ENCODE measurements at places on chromosomes 7 and 10. TPM values are rescaled to one million over a fixed set of nuclear protein-coding genes. Genes with fewer than 3 reads are reported as not detected.
A peak's percentile ranks its signal among the peaks of the same experiment; 100 is the strongest.

DNA sequence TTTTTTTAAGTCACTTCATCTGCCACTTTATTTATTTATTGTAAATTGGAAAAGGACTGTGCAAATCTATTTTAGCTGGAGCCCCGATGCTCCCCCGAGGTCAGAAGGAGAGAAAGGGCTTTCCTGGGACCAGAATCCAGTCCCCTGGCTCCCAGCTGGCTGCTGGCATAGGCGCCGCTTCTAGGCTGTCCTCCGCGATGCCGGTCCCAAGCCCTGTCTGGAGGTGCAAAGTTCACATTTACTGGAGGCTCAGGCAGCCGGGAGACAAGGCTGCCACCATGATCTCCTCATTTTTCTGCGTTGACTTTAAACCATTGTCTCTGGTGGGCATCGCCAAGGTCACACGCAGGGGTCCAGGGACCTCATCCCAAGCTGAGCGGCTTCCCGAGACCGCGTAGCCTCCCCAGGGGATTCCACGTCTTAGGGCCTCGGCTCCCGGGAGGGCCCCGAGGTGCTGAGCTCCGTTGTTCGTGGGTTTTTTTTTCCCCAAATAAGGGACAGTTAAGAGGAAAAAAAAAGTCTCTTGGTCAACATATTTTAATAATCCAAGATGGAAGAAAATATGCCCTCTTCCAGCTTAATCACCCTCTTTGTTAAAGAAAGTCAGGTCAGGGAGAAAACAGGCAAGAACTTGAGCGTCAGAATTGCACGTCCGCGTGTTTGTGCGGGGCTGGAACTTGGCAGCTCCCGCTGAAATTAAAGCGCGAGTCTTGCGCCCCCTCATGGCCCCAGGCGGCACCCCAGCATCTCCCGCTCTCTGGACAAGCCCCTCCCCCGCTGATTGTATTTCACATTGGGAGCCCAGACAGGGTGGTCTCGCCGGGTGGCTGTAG, 11.9 kb downstream of the RGR start:
- peak; percentile 49 for DNase-seq

DNA sequence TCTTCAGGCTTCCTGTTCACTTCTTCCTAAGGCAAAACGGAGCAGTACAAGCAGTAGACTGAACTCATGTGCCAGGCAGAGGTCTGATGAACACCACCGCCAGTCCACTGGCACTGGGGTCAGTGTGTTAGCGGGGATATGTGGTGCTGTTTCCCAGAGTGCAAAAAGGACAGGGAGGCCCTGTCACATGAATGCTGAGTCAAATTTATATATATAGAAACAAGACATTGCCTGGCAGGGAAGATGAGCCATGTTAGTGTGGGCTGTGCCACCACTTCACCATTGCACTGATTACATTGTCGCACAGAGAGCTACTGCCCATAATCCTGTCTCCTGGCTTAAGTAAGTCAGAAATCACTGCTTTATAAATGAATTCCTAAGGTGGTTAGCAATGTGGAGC, 122.2 kb upstream of the AMPH start:
- no peak for DNase-seq

DNA sequence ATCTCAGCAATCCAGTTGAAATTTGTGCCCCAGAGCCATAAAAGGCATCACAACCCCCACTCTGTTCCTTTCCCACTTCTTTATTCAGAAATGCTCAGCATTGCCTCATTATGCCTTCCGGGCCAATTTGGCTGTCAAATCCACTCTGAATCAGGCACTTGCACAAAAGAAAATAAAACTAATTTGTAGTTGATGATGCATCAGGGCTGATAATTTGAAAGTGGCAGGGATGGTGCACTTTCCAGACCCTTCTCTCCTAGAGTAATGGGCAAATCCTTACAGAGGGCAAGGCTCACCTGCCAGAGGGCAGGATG, 147.9 kb upstream of the PDE1C start:
- no peak for DNase-seq

DNA sequence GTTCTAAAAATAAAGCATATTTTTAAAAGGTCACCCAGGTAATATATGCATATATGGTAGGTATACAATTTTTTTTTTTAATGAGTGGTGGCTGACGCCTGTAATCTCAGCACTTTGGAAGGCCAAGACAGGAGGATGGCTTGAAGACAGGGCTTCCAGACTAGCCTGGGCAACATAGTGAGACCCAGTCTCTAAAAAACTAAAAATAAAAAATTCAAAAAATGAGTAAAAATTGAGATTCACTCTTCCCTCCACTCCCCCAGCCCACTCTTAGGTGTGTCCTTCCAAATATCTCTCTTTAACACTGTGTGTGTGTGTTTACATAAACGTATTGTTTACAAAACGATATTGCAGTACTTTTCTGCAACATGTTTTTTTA, 929 bp upstream of the ANXA11 start:
- no peak for DNase-seq

DNA sequence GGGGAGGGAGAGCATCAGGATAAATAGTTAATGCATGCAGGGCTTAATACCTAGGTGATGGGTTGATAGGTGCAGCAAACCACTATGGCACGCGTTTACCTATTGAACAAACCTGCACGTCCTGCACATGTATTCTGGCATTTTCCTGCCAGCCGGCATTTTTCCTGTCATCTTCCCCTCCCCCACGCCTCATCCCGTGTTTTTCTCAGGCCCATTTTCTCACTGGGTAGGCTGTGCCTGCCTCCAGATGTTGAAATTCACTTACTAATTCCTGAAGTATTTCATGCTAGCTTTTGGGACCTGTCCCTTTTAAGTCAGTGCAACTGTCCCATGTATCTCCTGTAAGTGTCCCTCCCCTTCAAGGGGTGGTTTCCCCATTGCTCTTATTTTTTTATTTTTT, 220.3 kb upstream of the NPY start:
- DNase-seq, result no peak

DNA sequence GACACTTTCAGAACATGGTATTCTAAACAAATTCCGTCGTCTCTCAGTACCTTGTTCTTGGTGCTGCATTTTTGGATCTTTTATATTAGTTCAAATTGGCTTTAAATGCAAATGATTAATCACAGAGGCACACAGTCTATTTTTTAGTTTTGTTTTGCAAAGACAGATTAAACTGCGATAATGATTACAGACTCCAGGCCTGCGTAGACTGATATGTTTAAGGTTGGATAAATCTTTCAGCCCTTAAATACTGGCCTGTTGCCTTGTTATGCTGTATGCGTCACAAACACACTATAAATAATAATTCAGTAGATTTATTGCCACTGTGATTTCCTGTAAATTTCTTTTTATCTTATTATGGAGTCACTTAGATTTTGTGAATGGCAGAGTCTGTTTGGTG, 19.3 kb downstream of the CACNB2 start:
- DNase-seq, result no peak

GRCh38 chr10:4546500-4546899, 279.5 kb upstream of the AKR1E2 start:
- DNase-seq, result peak; percentile 41

DNA sequence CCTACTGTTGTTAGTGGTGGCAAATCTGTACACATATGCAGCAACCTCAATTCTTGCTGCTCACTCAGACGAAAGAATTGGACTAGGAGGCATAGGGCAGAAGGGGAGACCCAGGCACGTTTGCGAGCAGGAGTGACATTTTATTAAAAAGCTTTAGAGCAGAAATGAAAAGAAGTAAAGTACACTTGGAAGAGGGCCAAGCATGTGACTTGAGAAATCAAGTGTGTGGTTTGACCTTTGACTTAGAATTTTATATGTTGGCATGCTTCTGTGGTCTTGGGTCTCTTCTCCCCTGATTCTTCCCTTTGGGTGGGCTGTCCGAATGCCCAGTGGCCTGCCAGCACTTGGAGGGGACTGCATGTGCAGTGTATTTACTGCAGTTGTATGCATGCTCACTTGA, 205.5 kb upstream of the SEMA3D start:
- DNase-seq, result no peak

GRCh38 chr7:134154581-134155130, 27.5 kb downstream of the LRGUK start:
- peak; percentile 60 for DNase-seq

DNA sequence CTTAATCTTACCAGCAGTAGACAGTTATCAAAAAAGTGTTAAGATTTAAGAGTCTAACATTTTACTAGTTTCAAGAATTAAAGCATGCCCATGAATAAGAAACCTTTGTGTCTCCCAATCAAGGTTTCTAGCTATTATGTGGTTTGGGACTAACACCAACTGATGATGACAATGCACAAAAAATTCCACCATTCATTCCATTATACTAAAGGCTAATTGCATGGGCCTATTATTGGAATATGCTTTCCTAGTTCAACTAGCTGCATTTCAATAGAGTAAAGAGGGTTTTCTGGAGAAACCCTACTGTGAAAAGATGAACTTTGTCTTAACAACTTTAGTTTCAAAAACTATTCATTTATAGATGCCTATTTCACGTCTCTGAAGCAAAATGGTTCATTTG, 44.6 kb downstream of the UBE2H start:
- peak; percentile 68 for DNase-seq

- no peak for DNase-seq
Observed at GRCh38 chr10:11687357-11687771, 54.8 kb upstream of the ECHDC3 start.

HECTD2 gene
- total RNA-seq, result 4.6 TPM

FAM237B gene
- total RNA-seq, result not detected

SLC18A3 gene
- not detected for total RNA-seq
